ENCODE measurements at places on chromosomes 7 and 10.

GRCh38 chr7:75072981-75073283, 670 bp downstream of the RCC1L start:
- DNase-seq: no peak

- DNase-seq: peak; percentile 89
Measured at GRCh38 chr7:63899691-63900393, 98.8 kb upstream of the ZNF722 start.

DNA sequence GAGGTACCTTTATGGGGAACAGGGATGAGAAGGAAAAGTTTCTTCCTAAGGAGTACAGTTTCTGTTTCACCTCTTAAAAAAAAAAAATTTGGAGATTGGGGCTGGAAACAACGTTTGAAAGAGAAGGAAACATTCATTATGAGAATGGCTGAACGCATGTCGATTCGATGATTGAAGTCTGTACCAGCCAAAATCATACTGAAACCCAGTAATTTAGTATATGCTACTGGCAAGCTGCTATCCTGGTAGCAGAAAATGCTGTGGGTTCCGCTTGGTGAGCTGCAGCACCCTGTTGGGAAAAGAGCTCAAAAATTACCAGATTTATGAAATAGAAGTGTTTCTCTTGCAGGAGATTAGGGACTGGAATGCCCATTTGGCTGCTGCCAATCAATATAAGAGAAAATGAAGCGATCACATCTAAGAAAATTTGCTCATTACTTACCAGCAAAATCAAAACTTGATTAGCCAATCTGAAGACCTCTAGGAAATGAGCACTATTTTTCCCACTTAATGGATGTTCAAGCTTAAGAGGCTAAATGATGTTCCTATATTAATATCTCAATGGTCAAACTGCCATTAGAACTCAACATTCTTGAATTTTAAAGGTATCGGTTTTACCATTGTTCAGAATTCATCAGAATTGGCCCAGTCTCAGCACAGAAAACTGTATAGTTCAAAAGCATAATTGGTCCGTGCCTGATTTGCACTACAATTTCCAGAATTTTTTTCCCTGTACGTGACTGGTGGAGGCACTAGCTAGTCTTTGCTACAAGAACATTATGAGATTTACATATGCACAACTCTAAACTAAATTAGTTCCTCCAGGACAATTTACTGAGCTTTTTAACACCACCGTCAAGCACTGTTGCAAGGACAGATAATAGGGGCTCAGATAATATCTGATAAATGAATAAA, 1.2 kb upstream of the ITGB1 start:
- DNase-seq: no peak

DNA sequence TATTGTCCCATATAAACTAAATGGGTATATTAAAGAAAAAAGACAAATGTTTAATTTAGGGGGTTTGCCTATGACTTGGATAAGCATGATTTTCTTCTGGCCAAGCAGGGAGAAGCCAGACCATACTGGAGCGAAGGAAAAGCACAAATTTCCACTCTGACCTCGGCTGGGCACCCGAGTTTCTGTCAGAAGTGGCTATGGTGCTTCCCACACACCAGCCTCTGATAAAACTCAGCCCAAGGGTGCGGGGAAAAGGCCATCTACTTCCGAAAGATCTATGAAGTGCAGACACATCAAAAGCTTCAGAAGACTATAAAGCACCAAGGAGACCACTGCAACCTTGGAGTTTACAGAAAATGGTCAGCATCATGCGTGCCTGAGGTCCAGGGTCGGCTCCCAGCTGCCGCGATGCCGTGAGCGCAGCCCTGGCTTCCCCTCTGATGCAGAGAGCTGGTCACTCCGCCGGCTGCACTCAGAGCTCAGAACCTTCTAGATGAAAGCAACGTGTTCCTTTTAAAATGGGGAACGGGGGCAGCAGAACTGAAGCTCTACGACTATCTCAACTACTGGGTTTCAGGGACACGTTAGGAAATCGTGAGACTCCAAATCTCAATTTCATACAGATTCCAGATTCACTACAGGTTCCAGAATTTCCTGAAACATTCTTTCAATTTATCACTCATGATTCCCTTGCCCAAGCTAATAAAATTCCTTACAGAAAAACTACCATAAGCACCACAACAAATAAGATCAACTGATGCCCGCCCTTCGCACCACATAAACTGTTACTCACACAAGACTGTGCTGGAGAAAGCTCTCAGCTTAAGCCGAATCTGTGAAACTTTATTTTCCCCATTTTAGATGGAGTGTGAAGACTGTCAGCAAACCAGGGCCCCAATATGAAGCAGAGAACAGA, 84.5 kb downstream of the DIP2C start:
- peak; percentile 38 for DNase-seq

- no peak for DNase-seq
Measured at GRCh38 chr7:124792696-124793095, 27.1 kb upstream of the GPR37 start.

DNA sequence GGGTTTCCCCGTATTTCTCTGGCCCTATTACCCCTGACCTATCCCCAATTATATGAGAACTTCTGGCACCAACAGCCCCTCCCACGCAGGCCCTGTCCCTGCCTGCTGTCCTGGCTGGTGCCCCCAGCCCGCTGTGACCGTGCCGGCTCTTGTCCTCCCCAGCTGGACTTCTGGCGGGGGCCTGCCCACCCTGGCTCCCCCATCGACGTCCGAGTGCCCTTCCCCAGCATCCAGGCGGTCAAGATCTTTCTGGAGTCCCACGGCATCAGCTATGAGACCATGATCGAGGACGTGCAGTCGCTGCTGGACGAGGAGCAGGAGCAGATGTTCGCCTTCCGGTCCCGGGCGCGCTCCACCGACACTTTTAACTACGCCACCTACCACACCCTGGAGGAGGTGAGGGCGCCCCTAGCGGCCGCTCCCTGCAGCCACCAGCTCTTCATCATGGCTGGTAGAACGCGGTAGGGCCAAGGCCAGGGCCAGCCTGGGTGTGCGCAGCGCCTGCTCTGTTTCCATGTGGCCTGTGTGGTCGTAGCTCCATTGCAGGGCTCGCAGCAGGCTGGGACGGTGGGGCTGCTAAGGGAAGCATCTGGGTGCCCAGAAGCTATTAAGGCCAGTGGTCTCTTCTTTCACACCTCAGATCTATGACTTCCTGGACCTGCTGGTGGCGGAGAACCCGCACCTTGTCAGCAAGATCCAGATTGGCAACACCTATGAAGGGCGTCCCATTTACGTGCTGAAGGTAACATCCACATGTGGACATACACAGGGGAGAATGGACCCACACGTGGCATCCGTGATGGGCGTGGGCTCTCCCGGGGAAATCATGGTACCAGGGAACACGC, 1.4 kb downstream of the CPA1 start:
- no peak for DNase-seq

- DNase-seq: peak; percentile 66
Measured at GRCh38 chr10:49297818-49298670, 926 bp upstream of the C10orf71 start.

GRCh38 chr7:144477348-144477747, 73.9 kb upstream of the NOBOX start:
- no peak for DNase-seq

DNA sequence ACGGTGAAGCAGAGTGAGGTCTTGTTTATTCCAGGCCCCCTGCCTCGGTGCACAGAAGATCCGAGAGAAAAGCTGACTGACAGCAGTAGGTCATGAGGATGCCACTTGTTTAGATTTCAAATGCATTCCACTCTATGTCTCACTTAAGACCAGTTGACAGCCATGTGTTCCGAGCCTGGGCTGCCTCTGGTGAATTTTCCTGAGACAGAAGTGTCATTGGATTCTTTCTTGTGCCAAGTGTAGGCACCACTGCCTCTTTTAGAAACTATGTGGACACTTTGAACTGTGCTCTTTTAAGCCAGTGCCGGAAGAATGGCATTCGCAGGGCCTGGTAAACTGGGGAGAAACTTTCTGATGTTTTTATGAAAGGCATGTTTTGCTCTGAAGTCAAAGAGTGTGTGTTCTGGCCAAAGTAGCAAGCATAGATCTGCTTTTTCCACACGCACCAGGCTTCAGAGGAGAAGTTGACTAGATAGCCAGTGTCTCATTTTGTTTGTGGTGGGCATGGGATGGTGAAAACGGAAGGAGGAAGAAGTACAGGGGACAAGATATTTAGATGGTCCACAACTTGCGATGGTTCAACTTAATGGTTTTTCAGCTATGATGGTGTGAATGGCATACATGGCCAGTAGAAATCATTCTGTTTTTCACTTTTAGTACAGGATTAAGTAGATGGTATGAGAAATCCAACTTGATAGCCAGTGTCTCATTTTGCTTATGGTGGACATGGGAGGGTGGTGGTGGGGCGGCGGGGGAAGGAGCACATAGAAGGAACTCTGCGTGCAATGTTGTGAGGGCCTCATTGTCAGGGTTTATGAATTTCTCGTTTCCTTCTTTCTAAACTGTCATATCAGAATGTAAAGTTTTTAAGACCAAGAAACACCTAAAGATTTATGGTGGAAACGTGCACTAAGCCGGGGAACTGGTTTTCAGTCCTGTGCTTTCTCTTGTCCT, 41.5 kb downstream of the CYP17A1 start:
- peak; percentile 57 for DNase-seq

DNA sequence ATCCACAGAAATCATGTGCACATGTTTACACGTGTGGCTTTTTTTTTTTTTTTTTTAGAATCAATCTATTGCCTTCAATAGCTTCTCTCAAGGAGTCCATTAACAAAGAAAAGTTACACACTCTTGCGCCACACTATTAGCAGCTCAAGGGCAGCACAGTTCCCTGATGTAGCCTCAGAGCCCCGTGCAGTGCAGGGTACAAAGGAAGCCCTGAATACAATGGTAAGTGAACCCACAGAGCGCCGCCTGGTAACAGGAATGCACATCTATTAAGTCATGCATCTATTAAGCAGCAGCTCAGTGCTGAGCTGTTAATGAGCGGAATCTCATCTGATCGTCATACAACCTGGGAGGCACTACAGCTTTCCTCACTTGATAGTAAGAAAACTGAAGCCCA, 113.7 kb upstream of the PDLIM1 start:
- no peak for DNase-seq

DNA sequence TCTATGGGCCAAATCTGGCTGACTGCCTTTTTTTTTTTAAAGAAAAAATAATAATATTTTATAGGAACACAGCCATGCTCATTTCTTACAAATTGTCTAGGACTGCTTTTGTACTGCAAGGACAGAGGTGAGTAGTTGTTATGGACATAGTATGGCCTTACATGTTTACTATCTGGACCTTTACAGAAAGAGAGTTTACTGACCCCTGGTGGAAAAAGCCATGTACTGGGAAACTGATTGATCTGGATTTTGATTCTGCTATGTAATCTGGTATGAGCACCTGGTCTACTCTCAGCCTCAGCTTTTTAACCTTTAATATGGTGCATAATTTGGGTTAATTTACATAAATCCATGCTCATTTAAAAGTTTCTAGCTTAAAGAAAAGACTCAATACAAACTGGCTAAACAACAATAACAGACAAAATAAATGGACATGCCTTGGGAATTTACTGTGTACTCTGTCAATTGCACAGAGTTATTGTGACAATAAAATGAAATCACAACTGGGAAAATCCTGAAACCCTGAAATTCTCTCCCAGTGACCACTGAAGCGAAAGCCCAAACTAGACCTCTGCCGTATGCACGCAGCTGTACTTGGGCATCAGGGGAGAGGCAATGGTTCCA, 260.7 kb downstream of the BMPER start:
- no peak for DNase-seq

- DNase-seq: peak; percentile 77
Measured at GRCh38 chr7:32093415-32094408, 23.5 kb upstream of the PDE1C start.

- DNase-seq: no peak
Measured at GRCh38 chr7:98206451-98207330, 4.5 kb upstream of the BHLHA15 start.

- DNase-seq: no peak
Measured at GRCh38 chr10:60878224-60878623, 65.8 kb downstream of the RHOBTB1 start.

DNA sequence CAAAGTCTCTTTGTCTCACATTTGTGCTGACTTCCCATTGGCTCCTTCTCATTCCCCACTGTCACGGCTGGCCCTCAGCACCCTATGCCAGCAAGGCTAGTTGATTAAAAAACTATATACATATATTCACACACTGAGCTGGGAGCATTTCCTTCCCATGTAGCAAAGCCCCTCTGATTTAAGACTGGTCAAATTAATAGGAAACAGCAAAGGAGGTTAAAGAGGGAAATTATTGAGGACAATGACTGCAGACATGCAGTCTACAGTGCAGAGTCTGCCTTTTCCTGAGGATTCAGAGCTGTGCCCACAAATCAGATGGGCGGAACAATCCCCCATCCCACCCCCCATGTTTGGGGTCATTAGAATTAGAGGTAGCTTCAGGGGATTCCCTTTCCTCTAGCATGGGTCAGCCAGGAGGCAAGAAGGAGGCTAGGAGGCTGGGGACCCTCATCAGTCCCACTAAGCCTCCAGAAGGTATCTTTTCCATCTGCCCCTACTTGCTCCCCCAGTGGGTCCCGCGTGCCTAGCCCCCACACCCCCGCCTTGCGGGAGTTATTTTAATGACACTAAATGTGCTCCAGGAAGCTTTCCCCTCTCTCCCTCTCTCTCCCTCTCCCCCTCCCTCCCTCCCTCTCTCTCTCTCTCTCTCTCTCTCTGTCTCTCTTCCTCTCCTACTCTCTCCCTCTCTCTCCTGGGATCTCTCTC, 9.8 kb upstream of the DLX6 start:
- no peak for DNase-seq

GRCh38 chr10:69911613-69912528, 110.2 kb downstream of the COL13A1 start:
- peak; percentile 55 for DNase-seq

GRCh38 chr7:20304366-20304765, 26.3 kb upstream of the ITGB8 start:
- no peak for DNase-seq

DNA sequence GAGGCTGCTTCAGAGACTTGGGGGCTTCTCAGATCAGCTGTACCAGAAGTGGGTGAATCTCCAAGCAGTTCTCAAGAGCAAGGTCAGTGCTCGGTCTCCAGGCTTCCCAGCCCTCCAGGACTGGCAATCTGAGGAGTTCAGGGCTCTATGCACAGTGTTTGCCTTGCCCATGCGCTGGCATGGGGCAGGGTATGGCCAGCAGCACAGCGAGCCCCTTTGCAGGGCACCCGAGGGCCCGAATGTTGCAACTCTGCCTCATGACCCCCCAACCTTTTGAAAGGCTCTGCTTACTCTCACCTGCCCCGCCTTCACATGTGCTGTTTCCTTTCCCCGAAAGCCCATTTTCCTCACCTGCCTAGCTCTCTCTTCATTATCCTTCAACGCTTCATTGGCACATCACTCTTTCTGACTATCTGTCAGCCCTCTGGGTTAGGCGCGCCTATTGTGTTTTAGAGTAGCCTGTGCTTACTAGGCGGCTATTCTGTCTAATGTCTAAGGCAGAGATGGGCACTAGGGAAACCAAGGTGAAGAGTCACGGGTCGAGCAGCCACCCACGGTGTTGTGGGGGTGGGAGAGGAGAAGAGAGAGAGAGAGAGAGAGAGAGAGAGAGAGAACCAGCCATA, 83.6 kb downstream of the WDFY4 start:
- no peak for DNase-seq

GRCh38 chr7:958221-959200, 4.0 kb upstream of the ADAP1 start:
- DNase-seq: peak; percentile 28

GRCh38 chr7:33325754-33326484, 196.6 kb downstream of the BBS9 start:
- no peak for DNase-seq

GRCh38 chr10:30490289-30491000, 56.5 kb downstream of the MAP3K8 start:
- DNase-seq: no peak

GRCh38 chr7:129434675-129435318, 565 bp downstream of the STRIP2 start:
- DNase-seq: no peak

GRCh38 chr10:29083096-29083495, 205.8 kb upstream of the LYZL1 start:
- no peak for DNase-seq

All from Right ventricle myocardium superior (tissue), 1 donor.